Activated naive CD8-positive, alpha-beta T cell treated with anti-CD3 and anti-CD28 coated beads, Interleukin-2, amount 50 U/mL, for 16 hours (primary cell): ENCODE measurements at places on chromosomes 3 and 15.

GRCh38 chr15:75844629-75845335 lies 1.5 kb downstream of the UBE2Q2 start:
- DNase-seq = no peak

DNA sequence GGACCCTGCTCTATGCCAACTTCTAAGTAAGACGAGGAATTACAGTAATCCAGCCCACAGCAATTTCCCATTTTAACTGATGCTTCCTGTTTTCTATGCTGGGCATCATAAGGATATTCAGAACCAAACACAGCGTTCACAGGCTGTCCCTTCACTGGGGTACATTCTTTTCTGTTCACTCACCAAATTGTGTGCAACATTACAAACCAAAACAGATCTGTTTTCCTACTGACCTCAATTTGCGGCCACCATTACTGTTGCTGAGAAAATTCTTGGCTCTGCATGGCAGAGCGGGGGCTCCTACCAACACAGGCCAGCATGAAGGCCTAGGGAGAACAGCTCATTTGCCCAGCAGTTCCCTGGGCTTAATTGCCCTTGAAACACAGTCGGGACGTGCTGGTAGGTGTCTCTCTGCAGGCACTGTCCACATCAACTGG lies 76.5 kb downstream of the MYO1E start:
- no peak for DNase-seq

DNA sequence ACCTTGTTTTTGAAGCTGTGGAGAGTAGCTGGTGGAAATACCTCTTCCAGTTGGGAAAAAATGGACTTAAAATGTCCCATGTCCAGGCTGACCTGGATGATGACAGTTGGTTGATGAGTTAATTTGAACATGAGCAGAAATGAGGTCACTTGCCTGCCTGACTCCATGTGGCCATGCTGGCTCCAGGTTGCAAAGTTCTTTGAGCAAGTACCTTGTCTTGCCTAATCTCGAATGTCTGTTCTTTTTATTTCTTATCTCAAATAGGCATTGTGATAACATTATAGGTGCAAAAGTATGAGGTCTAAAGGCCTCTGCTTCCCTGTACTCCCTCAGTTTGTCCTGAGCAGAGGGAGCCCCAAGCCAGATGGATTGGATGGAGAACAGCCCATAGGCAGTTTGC lies 9.0 kb downstream of the MAPKBP1 start:
- DNase-seq = no peak

DNA sequence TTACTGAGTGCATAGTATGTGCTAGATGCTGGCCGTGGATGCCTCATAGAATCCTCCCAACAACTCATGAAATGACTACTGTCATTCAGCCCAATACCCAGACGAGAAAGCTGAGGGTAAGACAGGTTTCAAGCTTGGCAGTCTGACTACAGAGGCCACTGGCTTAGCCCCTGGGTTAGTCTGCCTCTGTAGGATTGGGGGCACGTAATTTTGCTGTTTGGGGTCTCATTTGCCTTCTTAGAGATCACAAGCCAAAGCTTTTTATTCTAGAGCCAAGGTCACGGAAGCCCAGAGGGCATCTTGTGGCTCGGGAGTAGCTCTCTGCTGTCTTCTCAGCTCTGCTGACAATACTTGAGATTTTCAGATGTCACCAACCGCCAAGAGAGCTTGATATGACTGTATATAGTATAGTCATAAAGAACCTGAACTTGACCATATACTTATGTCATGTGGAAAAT lies 1.0 kb upstream of the CCR5 start:
- DNase-seq = no peak

GRCh38 chr15:64474846-64475245 lies 14.5 kb downstream of the ZNF609 start:
- no peak for DNase-seq

DNA sequence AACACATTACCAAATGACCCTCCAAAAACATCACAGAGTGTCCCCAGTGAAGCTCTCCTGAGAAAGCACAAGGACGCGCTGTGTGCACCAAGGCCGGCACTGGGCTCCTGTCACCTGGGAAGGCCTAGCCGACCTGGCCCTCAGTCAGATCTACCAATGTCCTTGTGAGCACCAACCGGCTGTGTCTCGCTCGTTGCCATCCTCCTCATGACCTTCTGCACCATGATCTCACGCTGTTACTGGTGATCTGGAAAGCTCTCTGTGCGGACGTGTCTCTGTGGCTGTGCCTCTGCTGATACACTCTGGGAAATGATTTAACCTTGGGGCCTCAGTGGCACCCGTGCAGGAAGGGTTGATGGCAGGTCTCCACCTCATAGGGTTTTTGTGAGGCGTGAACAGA lies 24.2 kb downstream of the ZXDC start:
- no peak for DNase-seq

GRCh38 chr15:37921527-37922385 lies 12.7 kb upstream of the TMCO5A start:
- DNase-seq = no peak

DNA sequence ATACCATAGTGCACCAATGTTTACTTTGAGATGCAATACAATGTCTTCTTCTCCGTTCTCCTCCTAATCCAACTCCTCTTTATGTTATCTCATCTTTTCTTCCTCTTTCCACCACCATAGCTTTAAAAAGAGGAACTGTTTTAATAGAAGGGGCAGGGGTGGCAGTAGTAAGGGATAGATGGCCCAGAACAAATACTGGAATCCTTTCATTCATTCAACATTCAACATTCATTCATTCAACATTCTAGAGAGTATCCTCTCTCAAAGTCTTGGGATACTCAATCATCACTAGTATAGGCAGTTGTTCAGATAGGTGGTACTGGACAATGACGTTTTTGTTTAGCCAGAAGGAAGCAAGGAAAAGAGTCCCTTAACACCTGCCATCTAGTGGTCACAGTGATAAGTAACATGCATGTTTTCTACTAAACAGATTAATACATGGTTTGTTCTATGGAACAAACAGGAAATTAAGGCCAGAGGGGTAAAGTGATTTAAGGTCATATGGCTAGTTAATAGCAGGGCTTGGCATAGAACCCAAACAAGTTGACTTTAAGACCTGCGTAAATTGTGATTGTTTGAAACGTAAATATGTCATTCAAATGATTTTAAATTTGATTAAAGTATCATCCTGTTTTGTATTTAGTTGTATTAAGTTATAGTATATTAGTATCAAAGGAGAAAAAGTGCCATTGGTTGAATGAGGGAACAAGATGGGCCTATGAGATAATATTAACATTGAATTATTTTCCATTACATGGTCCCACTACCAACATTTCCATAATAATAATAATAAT lies 26.9 kb upstream of the EHHADH start:
- DNase-seq = no peak

DNA sequence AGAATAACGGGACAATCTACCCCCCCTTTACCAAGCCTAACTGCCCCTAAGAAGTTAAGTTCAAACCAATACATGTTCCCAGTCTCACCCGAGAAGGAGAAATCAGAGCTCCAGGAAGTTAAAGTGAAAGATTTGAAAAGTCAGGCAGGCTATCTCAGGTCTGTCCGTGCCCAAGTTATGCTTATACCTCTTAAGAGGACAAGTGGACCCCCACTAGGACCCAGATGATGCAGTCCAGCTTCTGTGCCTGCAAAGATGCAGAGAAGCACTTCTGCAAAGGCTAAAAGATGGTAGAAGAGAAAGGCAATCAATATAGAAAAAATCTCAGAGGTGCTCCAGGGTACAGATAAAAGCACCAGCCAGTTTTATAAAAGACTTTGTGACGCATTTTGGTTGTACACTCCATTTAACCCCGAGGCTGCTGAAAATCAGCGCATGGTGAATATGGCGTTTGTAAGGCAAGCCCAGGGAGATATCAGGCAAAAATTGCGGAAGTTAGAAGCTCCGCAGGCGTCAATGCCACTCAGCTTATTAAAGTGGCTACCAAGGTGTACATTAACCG lies 9.8 kb upstream of the SLC9C1 start:
- no peak for DNase-seq

GRCh38 chr3:169389211-169389924 lies 274.1 kb downstream of the MECOM start:
- no peak for DNase-seq

GRCh38 chr3:28924744-28925360 lies 356.0 kb upstream of the RBMS3 start:
- DNase-seq = no peak

DNA sequence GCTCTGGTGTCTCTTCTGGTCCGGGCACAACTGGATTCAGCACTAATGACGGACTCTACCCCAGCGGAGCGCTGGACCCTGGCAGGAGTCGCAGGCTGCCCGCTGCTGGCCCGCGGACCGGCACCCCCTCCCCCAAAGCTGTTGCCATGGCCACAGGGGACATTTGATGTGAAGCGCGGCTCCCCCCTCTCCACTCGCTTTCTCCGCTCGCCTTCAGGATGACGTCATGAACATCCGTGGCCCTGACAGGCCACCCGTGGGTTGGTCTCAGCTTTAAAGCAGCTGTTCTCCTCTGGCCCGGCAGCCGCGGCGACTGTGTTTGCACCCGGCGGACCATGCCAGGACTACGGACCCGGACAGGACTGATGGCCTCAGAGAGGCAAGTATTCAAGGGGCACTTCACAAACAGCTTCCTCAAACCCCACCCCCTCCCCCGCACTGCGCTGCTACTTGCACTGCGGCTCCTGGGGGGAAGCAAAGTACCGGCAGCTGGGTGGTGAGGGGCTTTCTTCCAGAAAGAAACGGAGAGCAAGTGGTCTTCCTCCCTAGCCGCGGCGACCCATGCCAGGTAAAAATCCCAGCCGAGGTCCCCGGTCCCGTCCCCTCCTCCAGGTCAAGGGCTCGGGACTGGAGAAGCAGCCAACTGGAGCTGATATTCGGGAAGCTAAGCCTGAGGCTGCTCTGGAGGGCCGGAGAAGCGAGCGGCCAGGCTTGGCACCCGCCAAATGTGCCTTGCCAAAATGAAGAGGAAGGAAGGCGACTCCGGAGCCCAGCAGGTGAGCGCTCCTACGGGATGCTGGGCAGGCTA lies 16.6 kb upstream of the AEN start:
- DNase-seq = no peak

DNA sequence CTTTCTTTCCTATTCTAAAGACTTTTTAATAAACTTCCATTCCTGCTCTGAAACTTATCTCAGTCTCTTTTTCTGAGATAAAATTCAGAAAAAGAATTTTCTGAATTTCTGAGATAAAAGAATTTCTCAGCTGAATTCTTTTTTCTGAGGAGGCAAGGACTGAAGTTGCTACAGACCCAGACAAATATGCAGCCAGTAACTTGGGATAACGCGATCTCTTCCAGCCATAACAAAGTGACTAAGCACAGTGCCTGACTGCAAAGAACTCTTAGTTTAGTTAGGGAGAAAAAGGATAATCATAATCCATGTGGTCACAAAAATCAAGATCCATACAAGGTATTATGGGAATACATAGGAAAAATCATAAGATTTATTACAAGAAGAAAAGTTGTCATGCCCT lies 222.0 kb upstream of the GAP43 start:
- DNase-seq = no peak

GRCh38 chr15:80609091-80609490 lies 86.0 kb upstream of the ABHD17C start:
- DNase-seq = no peak

GRCh38 chr3:171874251-171874681 lies 31.1 kb downstream of the TMEM212 start:
- no peak for DNase-seq

- DNase-seq = no peak
Observed at GRCh38 chr3:26406636-26407035, 215.9 kb upstream of the LRRC3B start.

DNA sequence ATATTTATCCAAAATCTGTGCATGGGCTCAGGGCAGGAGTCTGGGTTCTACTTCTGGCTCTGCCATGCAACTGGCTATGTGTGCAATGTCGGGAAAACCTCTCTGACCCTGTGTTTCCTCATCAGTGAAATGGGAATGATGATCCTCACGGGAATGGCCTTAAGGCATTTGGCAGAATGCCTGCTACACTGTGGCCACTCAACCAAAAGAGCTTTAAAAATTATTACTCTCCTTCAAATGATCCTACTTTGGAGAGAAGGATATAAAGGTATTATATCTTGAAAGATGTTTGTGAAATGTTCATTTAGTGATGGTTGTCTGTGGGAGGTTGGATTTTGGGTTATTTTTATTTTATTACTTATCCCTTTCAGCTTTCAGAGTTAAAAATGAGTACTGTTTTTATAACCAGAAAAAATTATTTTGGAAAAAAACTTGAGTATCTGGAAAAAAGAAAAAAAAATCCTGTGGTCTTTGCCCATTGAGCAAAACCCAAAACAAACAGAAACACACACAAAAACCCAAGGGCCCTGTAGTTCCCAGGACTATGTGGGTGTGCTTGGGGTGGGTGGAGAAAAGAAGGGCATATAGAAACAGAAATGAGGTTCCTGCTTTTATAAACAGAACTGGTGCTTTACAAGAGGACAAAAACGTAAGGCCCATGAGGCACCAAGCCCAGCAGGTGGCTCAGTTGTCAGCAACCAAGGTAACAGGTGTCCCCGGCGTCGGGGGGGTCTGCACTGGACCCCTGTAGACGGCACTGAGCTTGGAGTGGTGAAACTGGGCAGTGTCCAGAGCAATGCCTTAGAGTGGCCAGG lies 22.0 kb downstream of the RGMA start:
- no peak for DNase-seq

- no peak for DNase-seq
Observed at GRCh38 chr3:54755756-54756155, 172.1 kb downstream of the LRTM1 start.

DNA sequence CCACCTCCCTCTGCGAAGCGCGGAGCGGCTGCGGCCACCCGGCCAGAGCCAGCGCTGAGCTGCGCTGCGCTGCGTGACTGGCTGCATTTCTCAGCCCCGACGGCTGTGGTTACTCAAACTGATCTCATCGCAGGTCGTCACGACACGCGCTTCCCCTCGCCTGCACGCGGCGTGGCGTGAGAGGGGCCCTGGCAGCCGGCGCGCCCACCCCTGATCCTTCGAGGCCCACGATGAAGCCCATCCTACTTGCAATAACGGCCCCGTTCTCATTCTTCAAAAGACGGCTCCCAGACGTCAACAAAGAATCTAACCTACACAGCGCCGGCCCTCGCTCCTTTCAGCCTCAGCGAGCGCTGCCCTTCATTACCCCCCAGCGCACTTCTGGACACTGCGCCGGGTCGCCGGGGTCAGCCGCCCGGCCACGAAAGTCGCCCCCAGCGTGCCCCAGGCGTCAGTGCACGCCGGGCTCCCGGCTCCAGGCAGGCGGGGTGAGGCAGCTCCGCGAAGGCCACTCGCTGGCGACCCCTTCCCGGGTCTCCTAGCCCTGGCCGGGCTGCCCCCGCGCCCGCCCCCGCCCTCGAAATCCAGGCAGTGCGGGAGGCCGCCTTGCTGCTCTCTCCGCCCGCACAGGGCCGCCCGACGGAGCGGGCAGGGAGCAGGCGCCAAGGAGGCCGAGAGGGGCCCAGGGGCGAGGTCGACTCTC lies 9.9 kb upstream of the LEKR1 start:
- DNase-seq = peak; percentile 27
